ENCODE measurements at places on chromosomes 6 and 20.

- no peak for DNase-seq
These were observed 5.4 kb downstream of the TRIM15 start for GRCh38 chr6:30168741-30169140.

DNA sequence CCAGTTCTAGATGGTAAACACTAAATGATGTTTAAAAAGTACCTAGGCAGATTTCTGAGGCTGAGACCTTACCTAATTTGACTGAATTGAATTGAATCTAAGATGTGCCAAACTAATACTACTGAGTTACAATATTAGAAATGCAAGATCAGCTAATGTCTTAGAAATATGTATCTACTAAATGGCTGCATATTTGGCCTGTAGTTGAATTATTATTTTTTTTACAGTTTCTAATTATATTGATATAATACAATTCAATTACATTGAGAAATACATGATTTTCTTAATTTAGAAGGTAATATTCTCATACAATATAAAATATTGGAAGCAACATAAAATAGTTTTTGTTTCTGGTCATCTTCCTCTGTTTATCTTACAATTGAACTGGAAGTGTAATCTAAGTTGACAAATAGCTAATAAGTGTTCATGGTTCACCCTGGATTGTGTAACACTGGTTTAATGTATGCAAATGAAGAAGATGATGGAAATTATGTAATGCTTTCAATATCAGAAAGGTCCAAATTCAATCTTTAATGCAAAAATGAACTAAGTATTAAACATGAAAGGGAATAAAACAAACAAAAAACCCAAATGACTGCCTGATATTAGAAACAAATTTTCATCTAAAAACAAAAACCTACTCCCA is 2.9 kb downstream of the MAP3K7 start:
- no peak for DNase-seq

DNA sequence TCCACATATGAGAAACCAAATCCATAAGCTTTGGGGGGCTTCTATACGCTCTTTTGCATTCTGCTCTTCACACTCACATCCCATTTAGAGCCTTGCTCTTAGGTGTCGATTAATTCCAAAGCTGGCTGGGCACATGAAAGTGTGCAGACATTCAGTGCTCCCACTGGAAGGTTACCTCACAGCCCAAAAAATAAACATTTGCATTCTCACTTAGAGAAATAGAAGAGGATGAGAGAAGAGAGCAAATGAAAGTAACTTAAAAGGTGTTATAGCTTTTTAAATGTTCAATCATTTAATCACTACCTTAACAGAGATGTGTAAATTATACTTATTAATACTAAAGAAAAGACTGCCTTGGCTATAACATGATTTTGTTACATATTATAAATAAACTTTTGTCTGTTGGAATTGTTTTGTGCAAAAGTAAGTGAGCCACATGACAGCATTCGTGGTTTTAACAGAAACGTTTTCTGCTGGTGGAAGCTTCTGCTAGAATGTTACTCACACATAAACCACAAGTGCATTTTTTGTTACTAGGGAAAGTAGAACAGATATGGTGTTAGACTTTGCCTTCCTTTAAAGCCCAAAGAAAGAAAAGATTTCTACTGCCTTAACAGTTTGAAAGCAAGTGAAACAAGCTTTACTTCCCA is 116.7 kb downstream of the SIM1 start:
- no peak for DNase-seq

DNA sequence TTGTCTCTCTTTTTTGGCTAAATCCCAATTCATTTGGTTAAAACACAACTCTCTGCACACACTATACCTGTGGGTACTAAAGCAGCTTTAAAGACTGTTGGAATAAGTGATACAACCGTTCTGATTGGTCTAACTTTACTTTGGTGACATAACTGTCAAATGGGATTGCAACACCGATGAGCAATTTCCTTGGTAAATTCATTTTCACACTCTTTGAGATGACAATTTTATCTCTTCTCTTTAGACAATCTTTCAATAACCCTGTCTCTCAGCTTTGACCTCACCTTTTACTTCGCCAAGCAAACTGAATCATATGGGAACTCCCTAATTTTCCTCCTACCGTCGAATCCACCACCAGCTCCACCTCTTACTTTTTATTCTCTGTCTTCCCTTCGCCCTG is 60.8 kb downstream of the ECT2L start:
- no peak for DNase-seq

GRCh38 chr20:3730803-3731672 is 1.4 kb upstream of the HSPA12B start:
- no peak for DNase-seq

DNA sequence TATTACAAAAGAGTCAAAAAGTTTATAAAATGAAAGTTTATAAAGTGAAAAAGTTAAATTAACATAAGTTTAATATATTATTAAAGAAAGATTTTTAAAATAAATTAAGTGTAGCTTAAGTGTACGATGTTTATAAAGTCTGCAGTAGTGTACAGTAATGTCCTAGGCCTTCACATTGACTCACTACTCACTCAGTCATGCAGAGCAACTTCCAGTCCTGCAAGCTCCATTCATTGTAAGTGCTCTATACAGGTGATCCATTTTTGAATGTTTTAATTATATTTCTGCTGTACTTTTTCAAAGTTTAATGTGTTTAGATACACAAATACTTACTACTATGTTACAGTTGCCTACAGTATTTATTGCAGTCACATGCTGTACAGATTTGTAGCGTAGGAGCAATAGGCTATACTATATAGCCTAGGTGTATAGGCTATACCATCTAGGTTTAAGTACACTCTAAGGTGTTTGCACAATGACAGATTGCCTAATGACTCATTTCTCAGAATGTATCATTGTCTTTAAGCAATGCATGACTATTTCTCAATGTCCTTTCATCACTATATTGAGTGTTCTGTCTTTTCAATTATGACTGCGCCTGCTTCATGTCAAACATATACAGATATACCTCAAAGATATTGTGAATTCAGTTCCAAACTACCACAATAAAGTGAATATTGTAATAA is 1110.3 kb upstream of the MAP3K7 start:
- DNase-seq: no peak

GRCh38 chr6:155939253-155939652 is 483.6 kb upstream of the NOX3 start:
- no peak for DNase-seq

- no peak for DNase-seq
These were observed 85.1 kb downstream of the EDN3 start for GRCh38 chr20:59385480-59385879.

- DNase-seq: no peak
These were observed 9.6 kb upstream of the CST3 start for GRCh38 chr20:23647346-23647745.

DNA sequence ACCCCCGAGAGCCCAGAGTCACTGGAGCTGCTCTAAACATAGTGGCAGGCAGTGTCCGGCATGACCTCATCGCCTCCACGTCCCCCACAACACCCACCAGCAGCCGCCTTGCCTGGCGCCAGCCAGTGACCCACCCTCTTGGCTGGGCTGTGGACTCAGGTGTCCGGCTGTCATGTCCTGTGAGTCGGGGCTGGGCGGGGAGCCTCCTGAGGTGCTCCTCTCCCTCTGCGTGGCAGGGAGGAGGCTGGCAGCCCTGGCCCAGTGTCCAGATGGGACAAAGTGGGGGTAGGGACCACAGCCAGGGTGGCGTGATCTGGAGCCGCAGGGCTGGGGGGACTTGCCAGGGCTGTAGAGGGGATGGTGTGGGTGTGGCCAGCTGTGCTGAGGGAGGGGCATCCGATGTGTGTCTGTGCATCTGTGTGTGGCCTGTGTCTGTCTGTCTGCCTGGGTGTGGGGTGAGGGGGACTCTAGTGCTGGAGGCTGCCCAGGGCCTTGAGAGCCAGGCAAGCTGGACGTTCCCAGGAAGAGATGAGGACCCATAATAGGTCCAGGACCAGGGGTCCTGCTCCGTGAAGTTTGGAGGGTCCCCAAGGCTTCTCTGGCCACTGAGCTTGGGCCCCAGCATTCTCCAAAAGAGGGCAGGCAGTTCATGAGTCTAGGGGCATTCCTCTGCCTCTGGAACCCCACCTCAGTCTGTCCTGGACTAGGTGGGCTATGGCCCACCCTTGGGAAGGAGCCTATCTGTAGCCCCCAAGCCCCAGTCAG is 2.3 kb upstream of the SOX18 start:
- peak; percentile 80 for DNase-seq

- no peak for DNase-seq
These were observed 64.4 kb downstream of the SNAP25 start for GRCh38 chr20:10282979-10283456.

- DNase-seq: no peak
These were observed 195.4 kb downstream of the ASCC3 start for GRCh38 chr6:100685747-100686146.

- DNase-seq: no peak
These were observed 35.3 kb downstream of the CHMP4B start for GRCh38 chr20:33846291-33846935.

- no peak for DNase-seq
These were observed 425.2 kb downstream of the CD83 start for GRCh38 chr6:14542670-14543366.
